ENCODE measurements at places on chromosomes 11 and 22.
A peak's percentile ranks its signal among the peaks of the same experiment; 100 is the strongest.

DNA sequence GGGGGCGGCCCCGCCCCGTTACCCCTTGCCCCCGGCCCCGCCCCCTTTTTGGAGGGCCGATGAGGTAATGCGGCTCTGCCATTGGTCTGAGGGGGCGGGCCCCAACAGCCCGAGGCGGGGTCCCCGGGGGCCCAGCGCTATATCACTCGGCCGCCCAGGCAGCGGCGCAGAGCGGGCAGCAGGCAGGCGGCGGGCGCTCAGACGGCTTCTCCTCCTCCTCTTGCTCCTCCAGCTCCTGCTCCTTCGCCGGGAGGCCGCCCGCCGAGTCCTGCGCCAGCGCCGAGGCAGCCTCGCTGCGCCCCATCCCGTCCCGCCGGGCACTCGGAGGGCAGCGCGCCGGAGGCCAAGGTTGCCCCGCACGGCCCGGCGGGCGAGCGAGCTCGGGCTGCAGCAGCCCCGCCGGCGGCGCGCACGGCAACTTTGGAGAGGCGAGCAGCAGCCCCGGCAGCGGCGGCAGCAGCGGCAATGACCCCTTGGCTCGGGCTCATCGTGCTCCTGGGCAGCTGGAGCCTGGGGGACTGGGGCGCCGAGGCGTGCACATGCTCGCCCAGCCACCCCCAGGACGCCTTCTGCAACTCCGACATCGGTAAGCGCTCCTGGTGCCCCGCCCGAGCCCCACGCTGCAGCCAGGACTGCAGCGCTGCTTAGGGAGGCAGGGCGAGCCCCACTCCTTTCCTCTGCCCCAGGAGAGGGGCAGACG lies at the start of gene TIMP3:
TSS of gene TIMP3 (plus strand) at position 169 of the 700 bp plus-strand sequence. CDS start at position 466, 297 bp downstream.
- DNase-seq = peak; percentile 4

- DNase-seq = no peak
Measured at GRCh38 chr11:21930408-21930807, 262.5 kb upstream of the ANO5 start.

DNA sequence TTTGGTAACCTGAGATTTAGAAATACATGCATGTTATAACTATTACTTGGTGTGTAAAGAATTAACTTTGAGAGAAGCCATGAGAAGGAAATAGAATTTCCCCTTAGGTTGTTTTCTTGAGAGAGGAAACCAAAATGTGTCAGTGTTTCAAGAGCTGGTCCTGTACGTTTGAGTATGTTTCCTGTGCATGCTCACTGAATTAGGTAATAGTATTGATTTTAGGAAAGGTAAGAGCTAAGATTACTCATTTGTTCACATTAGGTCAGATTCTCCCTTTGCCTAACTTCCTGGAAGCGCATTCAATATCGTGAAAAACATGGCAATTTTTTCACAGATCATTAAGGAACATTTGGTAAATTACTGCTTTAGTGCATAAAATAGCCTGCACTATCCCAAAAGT lies 49.3 kb upstream of the RDX start:
- no peak for DNase-seq

GRCh38 chr11:15897211-15897960 lies 459.0 kb downstream of the SOX6 start:
- DNase-seq = no peak

- DNase-seq = peak; percentile 12
Measured at GRCh38 chr11:105588001-105588400, 21.9 kb upstream of the GRIA4 start.

- DNase-seq = no peak
Measured at GRCh38 chr11:81224396-81224795, 1509.3 kb downstream of the FAM181B start.

DNA sequence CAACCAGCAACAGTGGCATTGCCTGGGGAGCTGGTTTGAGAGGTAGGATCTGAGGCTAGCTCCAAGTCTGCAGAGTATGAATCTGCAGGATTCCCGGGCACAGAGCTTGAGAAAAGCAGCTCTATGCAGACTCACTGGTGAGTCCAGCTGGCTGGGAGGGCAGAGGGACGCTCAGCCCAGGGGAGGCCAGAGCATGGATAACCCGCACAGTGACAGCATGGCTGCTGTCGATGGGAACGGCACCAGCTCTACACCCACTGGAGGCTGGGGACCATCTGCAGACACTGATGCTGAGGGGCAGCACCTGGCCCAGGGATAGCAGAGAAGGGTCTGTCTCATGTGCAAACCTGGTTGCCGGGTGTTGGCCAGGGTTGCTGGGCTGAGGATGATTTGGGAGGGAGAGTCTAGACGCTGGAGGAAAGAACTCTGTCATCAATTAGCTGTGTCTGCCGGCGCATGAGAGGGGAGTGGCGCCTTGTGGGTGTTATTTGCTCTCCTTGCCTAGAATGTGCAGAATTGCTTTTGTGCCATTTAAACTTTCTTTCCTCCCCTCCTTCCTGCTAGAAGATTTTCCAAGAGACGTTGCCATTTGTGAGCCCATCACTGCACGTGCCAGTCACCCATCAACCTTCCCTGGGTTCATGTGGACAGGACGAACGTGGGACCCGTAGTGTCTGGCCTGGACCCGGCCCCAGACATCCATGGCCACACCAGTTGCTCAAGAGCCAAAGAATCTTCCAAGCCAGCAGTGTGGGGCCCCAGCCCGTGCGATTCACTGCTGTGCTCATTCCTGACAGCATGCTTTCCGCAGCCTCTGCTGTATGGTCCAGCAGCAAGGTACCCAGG lies 19.1 kb upstream of the LINC01488 start:
- no peak for DNase-seq

GRCh38 chr11:20489948-20490347 lies 102.4 kb downstream of the PRMT3 start:
- DNase-seq = no peak

DNA sequence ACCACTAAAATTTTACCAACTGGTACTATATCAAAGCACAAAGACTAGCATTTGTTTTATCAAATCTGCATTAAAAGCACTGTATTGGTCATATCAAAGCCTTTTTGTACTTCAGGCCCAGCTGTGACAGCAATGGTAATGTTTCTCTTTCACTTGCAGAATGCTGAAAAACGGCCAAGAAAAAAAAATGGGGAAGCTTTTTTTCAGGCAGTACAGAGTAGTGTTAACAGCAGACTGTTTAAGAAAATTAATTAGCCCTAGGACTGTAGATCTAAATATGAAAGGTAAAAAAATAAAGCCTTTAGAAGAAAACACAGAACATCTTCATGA lies 33.3 kb downstream of the DENND5A start:
- no peak for DNase-seq

DNA sequence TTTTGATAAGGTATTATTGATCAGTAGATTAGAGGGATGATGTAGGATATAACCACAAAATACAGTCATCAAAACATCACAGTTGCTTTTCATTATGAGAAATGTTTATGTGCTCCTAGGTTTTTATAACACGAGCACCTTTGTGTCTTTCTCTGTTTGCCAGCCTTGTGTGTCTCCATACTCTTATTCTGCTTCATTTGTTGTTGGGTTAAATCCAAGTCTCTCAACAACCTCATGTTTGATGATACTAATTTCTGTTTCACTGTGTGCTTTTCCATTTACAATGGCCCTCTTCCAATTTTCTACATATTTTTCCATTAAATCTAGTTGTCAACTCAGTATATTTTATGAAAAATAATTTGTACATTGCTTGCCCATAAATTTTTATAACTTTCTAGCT lies 107.7 kb upstream of the POU2AF2 start:
- no peak for DNase-seq

- DNase-seq = no peak
Measured at GRCh38 chr11:27693398-27693797, 6.9 kb downstream of the BDNF start.

DNA sequence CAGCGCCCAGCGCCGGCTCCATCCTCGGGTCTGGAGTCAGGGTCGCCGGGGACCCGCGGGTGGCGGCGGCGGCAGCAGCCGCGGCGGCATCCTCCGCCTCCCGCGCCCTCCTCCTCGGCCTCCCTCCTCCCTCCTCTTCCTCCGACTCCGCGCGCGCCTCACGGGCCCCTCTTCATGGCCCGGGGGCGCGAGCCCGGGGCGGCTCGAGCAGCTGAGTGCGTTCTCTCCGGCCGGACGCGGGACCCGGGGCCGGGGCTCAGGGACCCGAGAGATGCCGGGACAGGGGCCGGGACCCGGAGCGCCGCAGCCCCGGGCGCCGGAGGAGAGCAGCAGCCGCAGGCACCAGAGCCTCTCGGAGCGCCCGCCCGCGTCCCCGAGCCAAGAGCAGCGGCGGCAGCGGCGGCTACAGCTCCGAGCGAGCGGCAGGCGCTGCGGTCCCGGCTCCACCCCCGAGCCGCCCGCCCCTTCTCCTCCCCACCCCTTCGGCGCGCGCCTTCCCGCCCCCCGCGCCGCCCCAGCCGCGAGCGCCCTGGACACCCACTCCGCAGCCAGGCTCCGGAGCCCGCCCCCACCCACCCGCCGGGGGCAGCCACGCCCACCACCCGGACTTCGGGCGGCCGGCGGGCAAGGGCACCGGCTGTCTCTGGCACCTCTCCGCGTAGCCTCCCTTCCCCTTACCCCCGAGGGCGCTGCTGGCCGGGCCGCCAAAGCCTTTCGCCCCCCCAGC lies at the start of gene CHST1:
TSS of gene CHST1 (minus strand) at position 417 of the 727 bp plus-strand sequence. CDS start 14,699 bp downstream, outside the sequence.
- peak; percentile 85 for DNase-seq

DNA sequence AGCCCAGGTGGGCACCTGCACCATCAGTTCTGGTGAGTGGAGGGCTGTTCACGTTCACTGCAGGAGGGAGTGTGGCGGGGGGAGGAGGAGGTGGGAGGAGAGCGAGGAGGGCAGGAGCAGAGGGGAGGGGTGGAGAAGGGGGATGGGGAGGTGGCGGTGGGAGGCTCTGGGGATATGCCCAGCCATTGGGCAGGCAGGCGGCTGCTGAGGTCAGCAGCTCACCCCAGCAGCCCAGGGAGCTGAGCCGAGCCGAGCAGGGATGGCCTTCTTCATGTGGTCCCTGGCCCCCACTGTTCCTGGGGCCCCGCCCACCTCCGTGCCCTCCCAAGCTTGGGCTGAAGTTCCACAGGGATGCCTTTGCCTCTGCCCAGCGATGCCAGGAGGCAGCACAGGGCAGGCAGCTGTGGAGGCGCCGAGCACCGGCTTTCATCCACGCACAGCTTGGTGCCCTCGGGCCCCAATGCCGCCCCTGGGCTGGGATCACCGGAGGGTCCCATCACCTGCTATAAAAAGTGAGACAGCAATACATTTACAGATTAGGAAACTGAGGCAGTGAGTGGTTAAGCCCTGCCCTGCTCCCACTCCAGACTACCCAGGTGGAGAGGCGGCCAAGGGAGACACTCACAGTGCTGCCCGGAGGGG lies 21.6 kb downstream of the RTN4R start:
- DNase-seq = no peak

All from DMS53 (cell line).